ENCODE measurements at places on chromosomes 3 and 15.

GRCh38 chr15:56471440-56472069 lies 6.6 kb upstream of the MNS1 start:
- DNase-seq: no peak

- no peak for DNase-seq
Observed at GRCh38 chr3:171574556-171575240, 114.5 kb upstream of the TNIK start.

DNA sequence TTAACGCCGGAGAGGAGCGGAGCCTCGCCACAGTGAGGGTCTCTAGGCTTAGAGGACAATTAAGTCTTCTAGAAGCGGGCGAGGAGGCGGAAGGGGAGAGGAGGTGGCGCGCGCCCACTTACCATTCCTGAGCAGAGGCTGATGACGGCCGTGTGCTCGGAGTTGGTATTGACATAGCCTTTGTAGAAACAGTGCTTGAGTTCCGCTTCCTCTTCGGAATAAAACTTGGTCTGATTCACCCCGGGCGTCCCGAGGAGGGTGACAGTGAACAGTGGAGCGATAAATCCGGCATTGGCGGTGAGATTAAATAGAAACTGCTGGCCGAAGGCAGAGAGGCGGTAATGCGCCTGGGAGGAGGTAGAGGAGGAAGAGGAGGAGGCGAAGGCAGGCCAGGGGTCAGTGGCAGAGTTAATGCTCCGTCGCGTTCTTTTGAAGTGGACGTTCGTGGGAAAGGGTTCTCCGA lies 1.3 kb downstream of the ADAMTS9 start:
- no peak for DNase-seq

GRCh38 chr15:31502541-31503229 lies 176.1 kb downstream of the KLF13 start:
- DNase-seq: no peak

- DNase-seq: no peak
Observed at GRCh38 chr3:52779837-52780585, 2.6 kb downstream of the ITIH1 start.

DNA sequence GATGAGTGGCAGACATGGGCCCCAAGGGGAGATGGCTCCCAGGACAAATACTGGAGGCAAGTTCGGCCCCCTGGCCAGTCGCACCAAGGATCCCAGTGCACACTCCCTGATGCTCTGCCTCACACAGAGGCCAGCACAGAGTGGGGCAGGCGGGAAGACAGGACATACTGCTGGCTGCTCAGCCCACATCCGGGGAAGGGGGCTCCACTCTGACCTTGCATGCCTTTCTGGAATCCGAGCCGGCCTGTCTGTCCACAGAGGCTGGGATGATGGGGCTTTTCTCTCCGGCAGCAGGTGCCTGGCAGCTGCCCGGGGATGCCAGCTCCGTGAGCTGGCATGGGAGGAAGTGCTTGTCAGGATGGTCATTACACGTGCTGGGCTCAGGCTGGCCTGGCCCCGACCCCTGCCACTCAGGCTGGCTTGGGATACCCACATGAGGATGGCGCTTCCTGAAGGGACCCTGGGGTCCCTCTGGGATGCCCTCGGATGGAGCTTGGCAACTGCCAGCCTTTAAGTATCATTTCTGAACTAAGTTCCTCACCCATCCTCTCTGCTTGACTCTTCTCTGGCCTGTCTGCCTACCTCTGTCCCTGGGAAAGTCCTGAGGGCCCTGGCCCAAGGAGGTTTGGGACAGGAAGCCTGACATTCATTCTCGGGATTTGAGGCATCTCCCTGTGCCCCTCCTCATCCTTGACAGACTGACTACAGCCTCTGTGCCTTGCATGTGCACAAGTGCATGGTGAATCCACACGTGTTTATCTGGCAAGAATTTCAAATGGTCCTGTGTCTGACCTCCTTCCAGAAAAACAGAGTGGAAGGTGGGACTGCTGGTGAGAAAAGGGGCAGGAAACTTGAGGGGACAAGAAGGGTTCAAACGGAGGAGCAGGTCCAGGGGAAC lies 46.5 kb downstream of the EXOG start:
- no peak for DNase-seq

- DNase-seq: no peak
Observed at GRCh38 chr3:110910346-110910955, 161.2 kb upstream of the NECTIN3 start.

DNA sequence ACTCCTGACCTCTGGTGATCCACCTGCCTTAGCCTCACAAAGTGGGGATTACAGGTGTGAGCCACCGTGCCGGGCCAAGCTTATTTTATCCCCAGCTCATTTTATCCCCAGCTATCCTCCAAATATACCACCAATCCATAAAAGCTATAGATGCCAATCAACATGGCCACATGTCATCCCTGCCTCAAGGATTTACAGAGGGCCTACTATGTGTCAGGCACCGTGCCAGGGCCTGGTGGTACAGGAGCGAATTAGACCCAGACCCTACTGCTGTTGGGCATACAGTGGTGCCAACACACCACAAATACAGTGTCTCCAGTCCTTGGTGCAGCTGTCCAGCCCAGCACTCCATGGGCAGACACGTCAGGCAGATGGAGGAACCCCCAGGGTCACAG lies 73.4 kb downstream of the SCN5A start:
- no peak for DNase-seq

DNA sequence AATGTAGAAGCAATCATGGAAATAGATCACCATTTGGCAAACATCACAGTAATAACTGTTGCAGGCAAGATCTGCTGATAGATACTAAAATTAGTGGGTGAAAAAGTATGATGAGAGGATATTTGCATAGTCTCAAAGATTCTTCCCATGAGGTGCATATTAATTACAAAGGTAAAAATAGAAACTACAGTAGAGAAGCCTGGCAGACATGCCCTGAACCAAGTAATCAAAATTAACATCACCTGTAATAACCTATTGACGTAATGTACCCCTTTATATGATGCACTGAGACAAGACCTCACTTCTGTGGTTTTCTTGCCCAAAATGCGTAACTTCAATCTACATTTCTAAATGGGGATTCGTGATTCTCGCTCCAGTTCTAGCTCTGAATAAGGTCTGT lies 14.4 kb downstream of the POMGNT2 start:
- no peak for DNase-seq

- DNase-seq: no peak
Observed at GRCh38 chr3:83628471-83628870, 1330.3 kb upstream of the CADM2 start.

GRCh38 chr3:14194865-14195264 lies 16.2 kb downstream of the LSM3 start:
- DNase-seq: no peak

DNA sequence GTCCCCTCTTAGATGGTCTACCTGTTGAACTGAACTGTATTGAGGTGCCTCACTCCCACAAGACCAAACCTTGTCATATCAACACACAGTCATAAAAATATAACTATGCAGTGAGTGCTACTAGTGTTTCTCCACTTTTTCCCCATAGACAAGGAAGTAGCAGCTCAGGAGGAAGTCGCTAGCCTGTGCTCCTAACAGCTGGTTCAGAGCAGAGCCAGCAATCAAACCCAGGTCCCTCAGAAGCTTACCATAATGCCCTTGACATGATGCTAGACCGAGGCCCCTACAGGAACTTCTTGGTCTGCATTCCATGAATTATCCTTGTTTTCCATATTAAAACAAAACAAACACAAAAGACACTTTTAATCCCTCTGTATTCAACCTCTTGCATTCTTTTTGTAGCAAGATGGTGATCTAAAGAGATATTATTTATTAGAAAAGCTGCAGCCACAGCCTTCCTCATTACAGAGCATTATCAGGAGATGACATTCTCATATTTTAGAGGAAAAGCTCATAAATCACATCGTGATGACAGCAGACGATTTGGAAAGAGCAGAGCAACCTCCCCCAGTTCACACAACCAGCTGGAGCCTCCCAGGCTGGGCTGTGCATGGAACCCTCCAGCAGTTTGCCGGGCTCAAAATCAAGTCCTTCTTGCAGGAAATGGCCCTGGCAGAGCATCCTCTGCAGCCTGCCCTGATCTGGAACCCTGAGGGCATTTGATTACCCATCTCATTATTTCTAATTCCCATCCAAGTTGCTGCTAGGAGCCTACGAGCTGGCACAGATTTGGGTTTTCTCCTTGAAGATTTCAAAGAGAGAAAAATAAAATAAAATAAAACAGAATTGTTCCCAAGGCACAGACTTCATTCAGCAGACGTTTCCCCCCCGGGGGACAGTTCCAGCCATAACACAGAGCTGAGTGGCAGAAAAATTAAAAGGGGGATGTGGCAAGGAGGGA lies 118.8 kb downstream of the SRGAP3 start:
- peak; percentile 25 for DNase-seq

- no peak for DNase-seq
Observed at GRCh38 chr3:99626417-99626788, 12.0 kb upstream of the COL8A1 start.

DNA sequence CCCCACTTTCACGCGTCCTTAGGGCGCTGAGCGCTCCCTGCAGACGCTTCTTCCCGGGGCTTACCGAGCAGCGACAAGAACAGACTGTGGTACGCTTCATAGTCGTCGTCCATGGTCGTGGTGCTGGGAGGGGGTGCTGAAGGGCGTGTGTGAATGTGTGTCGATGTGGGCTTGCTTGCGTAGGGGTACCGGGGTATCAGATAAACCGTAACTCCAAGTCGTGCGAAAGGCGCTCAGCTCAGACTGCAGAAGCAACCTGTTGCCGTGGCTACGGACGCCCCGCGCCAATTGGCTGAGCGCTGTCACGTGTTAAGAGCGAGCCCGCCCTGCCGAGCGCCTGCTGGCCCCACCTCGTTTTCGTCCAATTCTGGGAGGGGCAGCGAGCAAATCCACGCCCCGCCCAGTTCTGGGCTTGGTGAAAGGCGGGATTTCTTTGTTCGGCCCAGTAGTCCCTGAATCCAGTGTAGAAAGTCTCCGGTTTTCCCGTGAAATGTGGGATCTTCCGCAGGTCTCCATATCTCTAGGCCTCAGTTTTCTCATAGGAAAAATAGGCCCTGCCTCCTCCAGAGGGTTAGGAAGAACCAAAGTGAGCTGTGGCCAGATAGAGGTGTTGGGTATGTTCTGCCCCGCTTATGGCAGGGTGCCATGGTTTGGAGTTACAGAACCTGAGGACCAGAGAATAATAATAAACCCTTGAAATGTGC lies at the start of gene EFCAB12:
TSS of gene EFCAB12 (minus strand) at position 261 of the 704 bp plus-strand sequence. CDS start at position 113, 148 bp downstream.
- DNase-seq: peak; percentile 90

DNA sequence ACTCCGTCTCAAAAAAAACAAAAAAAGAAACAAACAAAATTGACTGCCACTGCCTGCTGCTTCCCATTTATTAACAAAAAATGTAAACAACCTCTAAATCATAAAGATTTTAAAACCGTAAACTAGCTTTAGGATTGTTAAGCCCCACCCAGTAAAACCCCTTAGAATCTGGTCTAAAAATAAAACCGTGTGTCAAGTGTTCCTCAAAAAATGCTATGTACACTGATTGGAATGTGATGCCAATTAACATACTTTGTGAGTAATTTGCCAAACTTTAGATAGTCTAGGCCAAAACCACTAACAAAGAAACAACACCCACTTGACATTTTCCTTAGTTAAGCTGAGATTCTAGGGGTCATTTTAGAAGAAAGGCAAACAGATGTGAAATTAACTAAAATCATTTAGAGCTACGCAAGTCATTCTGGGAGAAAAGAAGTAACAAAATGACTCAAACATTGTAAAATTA lies 5.3 kb downstream of the RAF1 start:
- DNase-seq: no peak

DNA sequence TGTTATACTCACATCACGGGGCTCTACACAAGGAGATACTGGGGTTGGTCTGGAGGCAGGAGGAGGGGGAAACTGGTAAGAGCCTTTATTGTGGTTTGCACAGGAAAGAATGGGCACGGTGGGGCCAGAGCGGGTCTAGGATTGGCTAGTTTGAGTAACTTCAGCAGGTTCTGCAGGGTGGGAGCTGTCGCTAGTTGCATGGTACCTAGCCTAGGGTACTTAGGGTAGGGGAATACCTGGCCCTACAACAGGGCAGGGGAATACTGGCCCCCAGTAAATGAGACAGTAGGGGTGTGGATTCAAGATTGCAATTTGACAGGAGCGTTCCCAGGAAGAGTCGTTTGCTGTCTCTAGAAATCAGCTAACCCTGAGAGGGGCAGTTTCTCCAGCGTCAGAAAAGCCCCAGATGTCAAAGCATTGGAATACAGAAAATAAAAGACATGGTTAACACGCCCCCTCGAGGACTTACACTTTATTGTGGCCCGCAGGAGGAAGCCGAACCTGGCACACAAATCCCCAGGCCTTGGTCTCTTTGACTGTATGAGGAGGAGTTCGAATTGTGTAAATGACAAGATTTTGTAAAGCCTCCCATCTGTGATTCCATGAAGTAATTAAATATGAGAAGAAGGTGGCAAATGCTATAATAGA lies 32.0 kb downstream of the ST8SIA2 start:
- no peak for DNase-seq

GRCh38 chr3:100260081-100260684 lies 609 bp upstream of the TBC1D23 start:
- DNase-seq: peak; percentile 74

GRCh38 chr3:126419886-126420786 lies 25.4 kb downstream of the CFAP100 start:
- no peak for DNase-seq

DNA sequence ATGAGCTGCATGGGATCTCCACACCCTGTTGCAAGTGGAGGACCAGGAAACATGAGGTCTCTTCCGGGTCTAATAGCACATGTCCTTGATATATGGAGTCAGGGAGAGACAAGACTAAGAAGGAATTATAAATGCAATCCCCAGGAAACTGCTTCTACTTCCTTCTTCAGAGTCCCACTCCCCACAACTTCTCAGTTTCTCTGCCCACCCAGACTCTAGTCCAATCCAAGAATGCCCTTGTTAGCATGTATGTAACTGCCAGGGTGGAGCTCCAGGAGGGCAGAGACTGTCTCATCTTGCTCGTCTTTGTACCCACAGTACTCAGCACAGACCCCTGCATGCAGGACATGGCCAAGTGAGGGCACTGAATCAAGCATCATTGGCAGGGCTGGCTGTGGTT lies 8.3 kb downstream of the DAPK2 start:
- DNase-seq: peak; percentile 64

DNA sequence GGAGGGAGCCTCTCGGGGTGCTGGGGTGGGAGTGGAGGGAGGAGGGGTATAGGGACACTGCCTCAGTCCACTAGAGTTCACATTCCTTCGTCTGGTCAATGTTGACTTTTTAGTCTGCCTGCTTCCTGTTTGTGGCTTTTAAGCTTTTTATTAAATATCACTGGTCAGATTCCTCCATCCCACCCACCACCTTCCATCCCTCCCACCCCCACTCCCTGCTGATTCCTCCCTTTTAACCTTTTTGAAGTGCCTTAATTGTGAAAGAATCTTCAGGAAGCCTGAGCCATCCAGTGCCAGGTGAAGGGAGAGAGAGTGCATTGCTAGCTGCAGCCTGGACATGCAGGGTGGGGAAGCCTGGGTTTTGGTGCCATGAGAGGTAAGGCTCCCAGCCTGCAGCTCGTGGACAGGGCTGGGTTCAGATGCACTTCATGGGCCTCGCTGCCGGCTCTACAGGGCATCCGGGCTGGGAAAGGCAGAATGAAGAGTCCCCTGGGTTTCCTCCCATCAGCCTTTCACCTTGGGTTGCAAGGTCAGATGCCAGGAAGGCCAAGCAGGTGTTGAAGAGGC lies 105.9 kb downstream of the DNAJB8 start:
- DNase-seq: no peak

Measured in inflammatory macrophage (primary cell).